ENCODE measurements at places on chromosomes 2 and 18. TPM values are rescaled to one million over a fixed set of nuclear protein-coding genes. Genes with fewer than 3 reads are reported as not detected.

The CHRND gene
- not detected for total RNA-seq

The TTC39C gene
- total RNA-seq = 12.0 TPM

The TSPYL6 gene
- total RNA-seq = not detected

The PPIG gene
- total RNA-seq = 38.5 TPM

The SAG gene
- total RNA-seq = not detected

The WDR75 gene
- 42.5 TPM for total RNA-seq

GRCh38 chr18:78364388-78364960, 615.1 kb upstream of the SALL3 start:
- H3K4me3 ChIP-seq = no peak overlapping the region
- H3K4me1 ChIP-seq = no peaks in the 10 kb centered on the region
- no peak overlapping the region for H3K27ac ChIP-seq

- no peaks in the 10 kb centered on the region for H3K27me3 ChIP-seq
- peaks cover 33% of the 10 kb centered on the region for H3K36me3 ChIP-seq
- no peak for DNase-seq
- no peak overlapping the region for H3K27ac ChIP-seq
- no peak overlapping the region for H3K4me3 ChIP-seq
These were observed 73.6 kb downstream of the LPIN2 start for GRCh38 chr18:2939317-2939716.

- H3K4me3 ChIP-seq = no peak overlapping the region
- H3K4me1 ChIP-seq = peaks cover 37% of the 10 kb centered on the region
- no peaks in the 10 kb centered on the region for H3K36me3 ChIP-seq
- no peaks in the 10 kb centered on the region for H3K27me3 ChIP-seq
- H3K27ac ChIP-seq = no peak overlapping the region
These were observed 55.0 kb upstream of the DAPL1 start for GRCh38 chr2:158740127-158740526.

GRCh38 chr2:233350708-233351107, 3.6 kb upstream of the DGKD start:
- peak; percentile 61 for DNase-seq
- peaks cover 21% of the 10 kb centered on the region for H3K4me1 ChIP-seq
- no peaks in the 10 kb centered on the region for H3K27me3 ChIP-seq
- no peak overlapping the region for H3K4me3 ChIP-seq
- H3K27ac ChIP-seq = no peak overlapping the region

GRCh38 chr2:157194097-157194688, 63.3 kb upstream of the GALNT5 start:
- H3K4me1 ChIP-seq = no peaks in the 10 kb centered on the region
- H3K27ac ChIP-seq = no peak overlapping the region
- no peaks in the 10 kb centered on the region for H3K27me3 ChIP-seq
- no peak overlapping the region for H3K4me3 ChIP-seq

GRCh38 chr18:10262566-10262965, 191.9 kb upstream of the APCDD1 start:
- H3K4me3 ChIP-seq = no peak overlapping the region
- no peaks in the 10 kb centered on the region for H3K36me3 ChIP-seq
- no peaks in the 10 kb centered on the region for H3K27me3 ChIP-seq
- no peaks in the 10 kb centered on the region for H3K4me1 ChIP-seq

Measured in thyroid gland (tissue), 4 donors.